ENCODE measurements at places on chromosomes 6 and 20. TPM values are rescaled to one million over a fixed set of nuclear protein-coding genes. Genes with fewer than 3 reads are reported as not detected.
A peak's percentile ranks its signal among the peaks of the same experiment; 100 is the strongest.

Gene FHL5
- not detected for total RNA-seq

Gene PPIL1
- total RNA-seq = 84.3 TPM

Gene CPXM1
- total RNA-seq = 0.15 TPM

GRCh38 chr6:140043357-140043756 lies 668.9 kb upstream of the CITED2 start:
- DNase-seq = peak; percentile 99

DNA sequence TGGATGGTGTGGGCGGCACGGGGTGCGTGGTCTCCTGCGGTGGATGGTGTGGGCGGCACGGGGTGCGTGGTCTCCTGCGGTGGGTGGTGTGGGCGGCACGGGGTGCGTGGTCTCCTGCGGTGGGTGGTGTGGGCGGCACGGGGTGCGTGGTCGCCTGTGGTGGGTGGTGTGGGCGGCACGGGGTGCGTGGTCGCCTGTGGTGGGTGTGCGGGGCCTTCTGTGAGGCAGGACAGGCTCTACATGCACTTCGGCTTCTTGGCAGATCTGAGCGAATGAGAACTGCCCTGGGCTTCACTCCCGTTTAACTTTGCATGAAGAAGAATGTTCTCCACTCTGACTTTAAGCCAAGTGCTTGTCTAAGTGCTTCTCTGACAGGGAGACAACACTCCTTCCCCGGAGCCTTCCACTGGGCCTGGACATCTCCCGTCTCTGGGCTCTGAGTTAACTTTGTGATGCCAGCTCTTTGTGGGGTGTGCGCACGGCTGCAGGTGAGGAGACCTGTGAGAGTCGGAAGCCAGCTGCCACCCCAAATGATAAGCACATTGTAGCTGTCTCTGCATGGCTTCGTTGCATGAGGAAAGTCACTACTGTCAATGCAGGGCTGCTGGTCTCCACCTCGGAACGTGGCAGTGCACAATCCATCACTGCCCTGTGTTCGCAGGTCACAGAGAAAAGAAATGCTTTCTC lies 244.8 kb downstream of the DLL1 start:
- no peak for DNase-seq

DNA sequence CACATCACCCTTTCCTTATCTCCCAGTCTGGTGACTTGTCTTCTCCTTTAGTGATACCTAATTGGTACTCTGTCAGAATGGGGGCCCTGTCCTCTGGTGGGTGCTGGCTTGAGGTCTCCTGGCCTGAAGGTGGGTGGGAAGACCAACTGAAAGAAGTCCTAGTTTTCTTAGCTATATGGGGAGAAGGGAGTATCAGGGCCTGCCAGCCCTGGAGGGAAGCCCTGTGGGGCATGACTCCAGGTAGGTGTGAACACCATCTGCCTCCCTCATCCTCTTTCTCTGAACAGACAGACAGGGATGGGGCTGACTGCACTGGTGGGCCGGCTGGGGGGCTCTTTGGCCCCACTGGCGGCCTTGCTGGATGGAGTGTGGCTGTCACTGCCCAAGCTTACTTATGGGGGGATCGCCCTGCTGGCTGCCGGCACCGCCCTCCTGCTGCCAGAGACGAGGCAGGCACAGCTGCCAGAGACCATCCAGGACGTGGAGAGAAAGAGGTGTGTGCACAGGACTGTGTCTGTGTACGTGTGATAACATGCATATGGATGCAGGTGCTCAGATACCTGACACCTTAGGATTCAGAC lies 4.8 kb downstream of the CRIP3 start:
- no peak for DNase-seq

- no peak for DNase-seq
These were observed 2.0 kb downstream of the BTBD9 start for GRCh38 chr6:38637756-38638155.

- DNase-seq = peak; percentile 19
These were observed 53.9 kb downstream of the DHX35 start for GRCh38 chr20:39016041-39016440.

GRCh38 chr20:20979934-20980333 lies 126.2 kb downstream of the LINC00237 start:
- no peak for DNase-seq

- peak; percentile 95 for DNase-seq
These were observed 118.7 kb downstream of the HFE start for GRCh38 chr6:26205625-26206574.

GRCh38 chr20:40493071-40493470 lies 196.0 kb downstream of the MAFB start:
- DNase-seq = peak; percentile 95

DNA sequence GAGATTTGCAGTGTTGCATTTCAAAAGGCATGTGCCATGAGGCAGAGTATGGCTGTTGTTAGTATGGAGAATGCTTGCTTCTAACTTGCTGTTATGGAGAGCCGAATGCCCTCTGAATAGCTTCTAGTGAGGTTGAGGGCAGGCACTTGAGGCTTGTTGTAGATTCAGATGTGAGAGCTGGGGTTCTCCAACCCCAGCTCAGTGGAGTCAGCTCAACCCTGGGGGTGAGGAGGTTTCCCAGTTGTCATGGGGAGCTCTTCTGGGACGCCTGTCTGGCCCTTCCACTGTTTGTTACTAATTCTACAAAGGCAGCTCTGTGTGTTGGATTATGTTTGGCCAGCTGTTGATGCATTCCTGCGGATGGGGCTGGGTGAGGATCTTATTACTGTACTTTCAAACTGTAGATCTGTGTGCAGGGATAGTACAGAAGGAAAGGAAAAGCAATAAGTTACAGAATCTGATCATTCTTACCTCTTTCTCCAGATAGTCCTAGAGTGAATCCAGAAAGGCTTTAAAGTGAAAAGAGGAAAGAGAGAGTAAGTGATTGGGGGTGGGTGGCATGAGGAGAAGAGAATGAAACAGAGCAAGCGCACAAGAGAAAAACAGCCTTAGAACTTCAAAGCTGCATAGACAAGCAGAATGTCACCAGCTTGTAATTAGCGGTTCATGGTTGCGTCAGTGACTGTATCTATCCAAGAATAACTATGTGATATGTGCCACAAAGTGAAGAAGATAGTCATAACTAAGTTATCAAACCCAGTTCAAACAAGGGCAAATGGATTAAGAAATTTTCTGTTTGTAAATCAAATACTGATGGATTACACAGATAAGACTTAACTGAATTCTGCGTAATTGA lies 148.7 kb downstream of the PRL start:
- DNase-seq = peak; percentile 81

- DNase-seq = peak; percentile 59
These were observed 416 bp upstream of the POLR1H start for GRCh38 chr6:30060606-30061091.

DNA sequence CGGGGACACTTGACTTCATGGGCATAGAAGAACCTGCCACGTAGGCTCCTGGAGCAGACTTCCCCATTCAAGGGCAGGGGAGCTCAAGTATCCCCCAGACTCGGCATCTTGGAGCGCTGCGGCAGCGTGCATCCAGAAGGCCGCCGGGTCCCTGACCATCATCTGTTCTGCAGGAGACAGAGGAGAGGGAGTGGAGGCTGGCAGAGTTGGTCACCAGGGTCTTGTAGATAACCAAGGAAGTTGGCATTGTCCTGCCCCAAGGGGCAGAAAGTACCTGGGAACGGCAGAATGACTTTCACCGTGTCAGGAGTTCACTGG lies 82.8 kb downstream of the TCP11 start:
- DNase-seq = no peak
